ENCODE measurements at places on chromosomes 7 and 10. TPM values are rescaled to one million over a fixed set of nuclear protein-coding genes. Genes with fewer than 3 reads are reported as not detected.

GRCh38 chr7:142752376-142753225, 3.3 kb downstream of the PRSS1 start:
- no peak for DNase-seq

EBF3 gene
- 2.7 TPM for polyA plus RNA-seq

DNA sequence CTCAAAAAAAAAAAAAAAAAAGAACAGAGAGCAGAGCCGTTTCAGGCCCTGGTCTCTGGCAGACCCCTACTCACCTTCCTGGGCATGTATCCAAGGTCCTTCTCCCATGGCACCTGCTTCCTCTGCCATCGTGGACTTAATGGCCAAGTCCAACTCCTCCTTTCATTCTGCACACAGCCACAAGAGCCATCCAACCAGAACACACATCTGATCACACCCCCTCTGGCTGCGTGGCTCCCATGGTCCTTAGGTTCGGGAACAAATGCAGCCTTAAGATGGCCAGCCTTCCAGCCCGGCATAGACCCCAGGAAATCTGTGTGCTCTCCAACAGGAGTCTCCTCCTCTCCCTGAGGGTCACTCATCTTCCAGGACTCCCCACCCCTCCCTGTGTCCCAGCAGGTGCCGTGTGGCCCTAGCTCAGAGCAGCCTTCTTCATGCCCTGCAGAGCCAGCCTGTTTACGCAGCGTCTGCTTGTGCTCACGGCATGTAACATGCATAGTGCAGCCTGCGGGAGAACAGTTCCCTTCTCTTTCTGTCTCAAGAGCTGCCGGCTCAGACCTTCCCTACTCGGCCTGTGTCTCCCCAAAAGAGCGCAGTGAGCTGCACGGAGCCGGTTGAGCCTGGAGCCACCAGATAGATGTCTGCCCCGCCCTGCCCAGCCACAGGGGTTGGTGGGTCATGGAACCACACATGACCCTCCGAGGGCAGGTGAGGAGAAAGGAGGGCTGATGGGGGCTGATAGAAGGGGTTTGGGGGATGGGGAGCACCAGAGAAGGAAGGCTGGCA, 157.3 kb downstream of the NRF1 start:
- no peak for DNase-seq

DNA sequence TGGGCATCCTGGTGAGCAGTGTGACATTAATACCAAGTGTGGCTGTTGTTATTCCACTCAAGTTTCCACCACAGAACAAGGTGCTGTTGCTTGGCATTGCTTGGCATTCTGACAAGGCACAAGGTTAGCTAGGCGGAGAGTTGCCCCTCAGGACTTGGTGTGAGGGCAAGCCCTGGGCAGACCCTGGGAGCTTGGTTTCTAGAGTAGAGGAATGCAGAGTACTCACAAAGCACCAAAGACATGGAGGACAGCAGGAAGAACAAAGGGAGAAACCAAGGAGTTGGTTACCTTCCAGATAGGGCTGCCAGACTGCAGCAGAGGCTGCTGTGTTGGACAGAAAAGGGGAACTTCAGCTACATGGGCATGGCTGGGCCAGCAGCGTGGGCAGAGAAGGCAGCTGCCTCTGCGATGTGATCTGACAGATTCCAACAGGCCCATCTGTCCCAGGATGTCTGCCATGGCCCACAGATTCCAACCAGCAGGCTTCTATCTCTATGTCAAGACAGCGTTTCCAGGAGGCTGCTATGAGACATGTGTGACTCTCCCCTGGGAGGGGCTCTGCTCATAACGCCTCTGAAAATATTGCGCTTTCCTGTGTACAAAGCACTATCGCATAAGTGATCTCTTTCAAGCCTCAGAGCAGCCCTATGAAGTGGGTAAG, 1.8 kb downstream of the GOLGA7B start:
- no peak for DNase-seq

DNA sequence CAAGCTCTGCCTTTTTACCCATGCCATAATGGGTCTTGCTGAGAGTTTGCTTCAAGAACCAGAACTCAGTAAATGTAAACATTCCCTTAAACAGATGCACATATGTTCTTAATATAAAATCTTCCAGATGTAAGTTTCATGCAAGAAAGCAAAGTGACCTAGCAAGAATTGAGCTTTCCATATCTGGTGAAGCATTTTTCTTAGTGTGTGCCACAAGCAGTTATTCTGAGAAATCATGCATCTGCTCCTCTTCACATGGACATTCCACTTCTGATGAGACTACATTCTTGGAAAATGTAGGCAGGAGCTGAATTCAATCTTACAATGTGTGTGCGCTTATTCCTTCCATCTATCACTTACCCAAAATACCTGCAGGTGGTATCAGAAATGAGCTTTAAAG, 227.8 kb upstream of the LRRTM3 start:
- DNase-seq, result no peak

- DNase-seq, result peak; percentile 58
These were observed 14.0 kb downstream of the LRGUK start for GRCh38 chr7:134140889-134141867.

DNA sequence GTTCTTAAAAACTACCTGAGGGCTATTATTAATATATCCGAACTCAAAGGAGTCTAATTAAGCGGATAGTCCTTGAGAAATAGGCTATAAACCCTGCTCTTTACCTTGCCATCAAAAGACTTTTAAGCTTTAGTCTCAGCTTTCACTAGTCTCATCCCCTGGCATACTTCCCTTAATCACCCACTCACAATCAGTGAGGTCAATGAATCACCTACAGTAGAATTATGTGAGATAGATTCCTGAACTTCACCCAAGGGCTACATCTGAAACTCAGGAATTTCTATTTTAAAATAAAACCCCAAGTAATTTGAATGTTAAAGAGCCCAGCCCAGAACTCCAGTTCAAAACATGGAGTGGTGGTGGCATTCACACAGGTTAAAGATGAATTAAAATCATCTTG, 108.7 kb downstream of the ETV1 start:
- DNase-seq, result no peak

GRCh38 chr10:591646-592045, 97.8 kb downstream of the DIP2C start:
- DNase-seq, result no peak

DNA sequence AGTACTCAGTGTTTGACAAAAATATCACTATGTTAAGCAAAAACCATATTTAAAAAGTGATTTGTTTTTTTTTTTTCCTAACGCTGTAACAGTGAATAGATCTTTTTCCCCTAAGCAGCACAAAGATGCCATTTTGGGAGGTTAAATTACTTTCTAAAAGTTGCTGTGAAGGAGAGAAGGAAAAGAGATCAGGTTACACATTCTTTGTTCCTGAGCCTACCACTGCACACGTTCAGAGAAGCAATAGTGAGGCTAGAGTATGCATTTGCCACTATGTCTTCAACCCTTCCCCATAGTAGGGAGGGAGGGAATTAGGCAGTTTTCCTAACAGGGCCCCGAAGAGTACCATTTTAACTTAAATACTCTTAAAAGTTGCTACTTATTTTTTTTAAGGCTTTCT, 38.9 kb downstream of the BMPR1A start:
- DNase-seq, result peak; percentile 80

- DNase-seq, result no peak
These were observed 1.6 kb downstream of the GHRHR start for GRCh38 chr7:30965372-30965771.

DNA sequence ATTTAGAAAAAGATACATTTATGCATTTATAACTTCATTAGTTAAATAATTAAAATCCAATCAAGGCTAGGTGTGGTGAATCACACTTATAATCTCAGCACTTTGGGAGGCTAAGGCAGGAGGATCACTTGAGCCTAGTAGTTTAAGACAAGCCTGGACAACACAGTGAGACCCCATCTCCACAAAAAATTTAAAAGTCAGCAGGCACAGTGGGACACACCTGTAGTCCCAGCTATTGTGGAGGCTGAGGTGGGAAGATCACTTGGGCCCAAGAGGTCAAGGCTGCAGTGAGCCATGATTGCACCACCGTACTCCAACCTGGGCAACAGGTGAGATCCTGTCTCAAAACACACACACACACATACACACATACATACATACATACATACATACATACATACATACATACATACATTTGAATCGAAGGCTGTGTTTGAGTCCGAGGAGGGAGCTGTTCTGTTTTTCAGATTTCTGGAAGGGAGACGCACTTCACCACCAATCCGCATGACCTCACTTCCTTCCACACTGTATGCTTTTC, 30.1 kb downstream of the SFMBT2 start:
- no peak for DNase-seq

DNA sequence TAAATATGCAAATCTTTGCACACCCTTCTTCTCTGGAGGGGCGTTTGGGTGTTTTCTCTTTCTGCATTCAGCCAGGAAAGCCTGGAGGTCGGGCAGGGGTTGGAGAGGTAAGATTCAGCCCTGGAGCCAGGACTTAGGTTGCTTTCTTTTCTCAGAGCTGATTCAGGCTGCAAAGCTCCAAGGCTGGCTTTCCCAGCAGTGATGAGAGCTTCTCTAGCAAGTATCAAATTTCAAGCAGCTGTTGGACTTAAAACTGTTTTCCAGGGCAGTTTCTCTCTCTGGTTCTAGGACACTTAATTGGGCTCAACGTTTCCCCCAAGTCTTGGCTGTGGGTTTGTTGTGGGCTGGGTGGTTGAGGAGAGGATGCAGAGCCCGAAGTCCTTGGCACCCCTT, 608 bp downstream of the AKR1B10 start:
- DNase-seq, result peak; percentile 30

GRCh38 chr10:87593702-87594101, 66.0 kb upstream of the PAPSS2 start:
- no peak for DNase-seq

DNA sequence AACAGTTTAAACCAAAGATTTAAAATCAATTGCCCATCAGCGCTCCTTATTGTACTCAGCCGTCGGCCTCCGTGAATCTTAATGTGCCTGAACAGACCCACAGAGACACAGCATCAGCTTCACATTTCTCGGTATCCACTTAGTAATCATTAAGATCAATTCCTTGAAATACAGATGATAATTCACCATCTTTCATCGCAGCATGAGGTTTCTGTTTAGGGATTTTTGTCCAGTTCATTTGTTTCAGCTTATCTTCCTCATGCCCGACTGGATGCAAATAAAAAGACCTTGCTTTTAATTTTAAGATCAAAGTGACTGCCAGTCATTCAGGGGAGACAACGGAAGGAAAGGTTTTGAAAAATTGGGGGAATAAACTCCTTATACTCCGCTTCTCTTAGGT, 207.8 kb downstream of the WDR37 start:
- DNase-seq, result no peak

DNA sequence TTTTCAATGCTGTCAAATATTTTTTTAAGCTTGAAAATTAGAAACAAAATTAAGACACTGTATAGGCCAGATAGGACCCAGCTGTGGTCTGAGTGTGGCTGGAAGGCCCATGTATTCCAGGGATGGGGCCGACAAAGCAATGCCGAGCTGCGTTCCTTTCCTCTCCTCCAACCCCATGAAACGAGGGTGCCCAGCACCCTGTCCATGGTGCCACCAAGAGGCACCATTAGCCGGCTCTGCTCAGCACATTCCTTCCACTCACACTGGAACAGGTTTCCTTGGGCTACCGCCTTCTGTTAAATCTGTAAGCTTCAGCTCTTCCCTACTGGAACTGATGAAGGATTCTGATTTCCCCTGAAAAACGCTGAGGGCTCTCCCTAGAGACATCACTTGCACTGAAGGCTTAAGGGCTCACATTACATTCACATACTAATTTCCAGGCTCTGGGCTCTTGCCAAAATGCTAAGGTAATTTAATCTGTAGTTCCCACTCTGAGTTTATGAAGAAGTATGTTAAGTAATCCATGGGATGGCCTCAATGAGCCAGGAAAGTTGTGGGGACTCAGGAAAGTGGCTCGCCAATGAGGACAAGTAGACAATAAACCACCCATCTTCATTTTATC, 73.7 kb upstream of the CAMK2B start:
- DNase-seq, result peak; percentile 30

CBLL1 gene
- 33.7 TPM for polyA plus RNA-seq

GRCh38 chr7:109460296-109460695, 890.6 kb downstream of the DNAJB9 start:
- DNase-seq, result no peak

OPALIN gene
- not detected for polyA plus RNA-seq

- no peak for DNase-seq
These were observed 33.7 kb upstream of the CREB5 start for GRCh38 chr7:28378574-28379149.

DNA sequence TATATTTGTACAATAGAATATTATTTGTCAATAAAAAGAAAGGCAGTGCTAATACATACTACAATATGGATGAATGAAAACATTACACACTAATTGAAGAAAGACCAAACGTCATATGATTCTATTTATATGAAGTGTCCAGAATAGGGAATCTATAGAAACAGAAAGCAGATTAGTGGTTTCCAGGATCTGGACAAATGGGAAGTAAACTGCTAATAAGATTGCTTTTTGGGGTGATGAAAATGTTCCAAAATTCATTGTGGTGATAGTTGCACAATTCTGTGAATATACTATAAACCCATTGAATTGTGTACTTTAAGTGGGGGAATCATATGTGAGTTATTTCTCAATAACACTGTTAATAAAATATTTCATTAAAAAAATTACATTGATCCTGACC, 78.2 kb upstream of the IFRD1 start:
- no peak for DNase-seq

DNA sequence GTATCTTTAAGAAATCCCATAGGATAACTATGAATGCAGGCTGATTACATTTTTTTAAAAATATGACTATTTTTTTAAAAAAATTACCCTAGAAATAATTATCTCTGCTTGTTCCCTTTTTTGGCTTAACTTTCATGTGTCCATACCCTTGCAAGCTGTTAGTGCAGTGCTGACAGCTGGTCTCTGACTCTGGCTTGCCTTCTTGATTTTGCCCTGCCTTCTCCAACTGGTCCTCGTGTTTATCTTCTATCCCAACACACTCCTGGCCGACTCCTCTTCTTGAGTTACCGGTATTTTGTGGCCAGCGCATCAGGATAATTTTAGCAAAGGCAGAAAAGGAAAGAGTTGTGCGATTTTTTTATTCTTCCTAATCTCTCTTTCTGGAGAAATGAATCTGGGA, 111.7 kb upstream of the STARD3NL start:
- no peak for DNase-seq
